ENCODE measurements at places on chromosomes 2 and 18.

DNA sequence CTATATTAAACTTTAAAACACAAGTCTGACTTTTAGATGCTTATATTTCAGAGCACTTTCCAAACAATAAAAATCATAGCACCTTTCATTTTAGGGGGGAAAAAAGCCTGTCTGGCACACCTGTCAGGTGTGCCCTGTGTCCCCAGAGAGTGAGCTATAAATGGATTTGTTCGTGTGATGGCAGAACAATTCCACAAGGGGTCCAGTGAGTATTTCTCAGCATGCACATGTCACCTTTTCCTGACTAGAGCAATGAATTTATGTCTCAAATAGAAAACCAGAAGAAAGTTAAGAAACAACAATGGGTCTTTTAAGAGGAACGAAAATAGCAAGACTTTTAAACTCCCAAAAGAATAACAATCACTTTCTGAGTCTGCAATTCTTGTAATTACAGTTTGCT is 55.9 kb downstream of the ACVR1C start:
- peak; percentile 7 for DNase-seq

DNA sequence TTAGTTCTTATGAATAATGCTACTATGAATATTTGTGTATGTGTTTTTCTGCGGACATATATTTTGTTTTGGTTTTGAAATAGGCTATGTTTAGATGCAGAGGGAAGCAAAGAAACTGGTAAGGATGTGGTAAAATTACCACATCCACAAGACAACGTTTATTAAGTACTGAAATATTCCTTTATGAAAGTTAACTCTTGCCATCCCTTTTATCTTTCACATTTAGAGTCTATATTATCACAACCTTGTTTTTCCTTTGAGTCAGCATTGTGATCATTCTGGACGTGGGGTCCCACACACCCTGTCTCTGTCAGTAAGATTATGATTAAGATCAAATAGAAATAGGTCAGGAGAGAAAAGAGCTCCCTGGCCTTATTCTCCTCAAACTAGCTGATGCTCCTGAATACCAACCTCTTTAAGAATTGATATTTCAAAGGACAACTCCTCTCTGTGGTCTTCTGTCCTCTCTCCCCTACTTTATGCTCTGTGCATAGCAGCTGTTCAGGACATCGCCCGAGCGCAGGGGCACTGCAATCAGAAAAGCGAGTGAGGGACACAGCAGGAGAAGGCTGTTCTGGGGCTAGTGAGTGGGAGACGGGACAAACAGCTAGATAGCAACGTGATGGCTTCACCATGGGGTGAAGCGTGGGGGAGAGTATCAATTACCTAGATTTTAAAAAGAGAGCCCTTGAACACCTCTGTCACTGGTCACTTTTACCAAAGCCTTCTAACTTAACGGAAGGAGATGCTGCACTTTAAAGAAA is 12.2 kb downstream of the METAP1D start:
- DNase-seq: no peak

- DNase-seq: no peak
Observed at GRCh38 chr2:144528108-144528507, 8.2 kb upstream of the ZEB2 start.

- DNase-seq: no peak
Observed at GRCh38 chr2:48209214-48209885, 303.1 kb upstream of the FBXO11 start.

DNA sequence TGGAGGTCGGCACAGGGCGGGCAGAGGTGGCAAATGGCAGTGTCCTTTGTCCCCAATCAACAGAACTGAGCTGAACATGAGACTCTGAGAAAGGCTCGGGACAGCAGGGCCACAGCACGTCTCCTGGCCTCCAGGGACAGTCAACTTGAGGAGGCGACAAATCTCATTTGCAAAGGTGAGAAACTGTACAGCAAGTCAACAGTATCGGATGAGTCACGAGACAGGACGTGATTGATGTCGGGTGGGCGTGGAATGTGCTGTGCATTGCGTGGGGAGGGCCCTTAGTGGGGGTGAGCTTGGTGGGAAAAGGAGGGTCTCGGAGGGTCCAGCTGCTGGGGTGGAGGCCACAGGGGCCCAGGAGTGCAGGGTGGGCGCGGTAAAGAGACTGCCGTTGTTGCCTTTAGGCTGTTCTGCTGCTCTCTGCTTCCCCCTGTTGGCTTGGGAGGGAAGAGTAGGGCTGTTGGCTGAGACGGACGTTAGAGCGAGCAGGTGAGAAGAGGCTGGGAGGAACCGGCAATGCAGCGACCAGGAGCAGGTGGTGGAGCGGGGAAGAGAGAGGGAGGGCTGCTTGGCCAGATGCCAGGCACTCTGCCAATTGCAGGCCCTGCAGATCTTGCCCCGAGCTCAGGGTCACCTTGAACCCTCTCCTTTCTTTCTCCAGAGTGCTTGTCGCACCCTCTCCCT is 164.3 kb downstream of the BCL2 start:
- no peak for DNase-seq

All from H4 (cell line).